ENCODE measurements at places on chromosomes 2 and 18. TPM values are rescaled to one million over a fixed set of nuclear protein-coding genes. Genes with fewer than 3 reads are reported as not detected.

Gene ZNF385B
- total RNA-seq, result 0.83 TPM

Gene SGPP2
- total RNA-seq, result 45.8 TPM

Gene HOXD13
- not detected for total RNA-seq

Gene CFAP210
- 0.49 TPM for total RNA-seq

Gene ATP6V1B1
- total RNA-seq, result 2.4 TPM

Gene SERPINB4
- total RNA-seq, result not detected

Gene ACP1
- 97.5 TPM for total RNA-seq

Gene FBXO15
- total RNA-seq, result 2.2 TPM

DNA sequence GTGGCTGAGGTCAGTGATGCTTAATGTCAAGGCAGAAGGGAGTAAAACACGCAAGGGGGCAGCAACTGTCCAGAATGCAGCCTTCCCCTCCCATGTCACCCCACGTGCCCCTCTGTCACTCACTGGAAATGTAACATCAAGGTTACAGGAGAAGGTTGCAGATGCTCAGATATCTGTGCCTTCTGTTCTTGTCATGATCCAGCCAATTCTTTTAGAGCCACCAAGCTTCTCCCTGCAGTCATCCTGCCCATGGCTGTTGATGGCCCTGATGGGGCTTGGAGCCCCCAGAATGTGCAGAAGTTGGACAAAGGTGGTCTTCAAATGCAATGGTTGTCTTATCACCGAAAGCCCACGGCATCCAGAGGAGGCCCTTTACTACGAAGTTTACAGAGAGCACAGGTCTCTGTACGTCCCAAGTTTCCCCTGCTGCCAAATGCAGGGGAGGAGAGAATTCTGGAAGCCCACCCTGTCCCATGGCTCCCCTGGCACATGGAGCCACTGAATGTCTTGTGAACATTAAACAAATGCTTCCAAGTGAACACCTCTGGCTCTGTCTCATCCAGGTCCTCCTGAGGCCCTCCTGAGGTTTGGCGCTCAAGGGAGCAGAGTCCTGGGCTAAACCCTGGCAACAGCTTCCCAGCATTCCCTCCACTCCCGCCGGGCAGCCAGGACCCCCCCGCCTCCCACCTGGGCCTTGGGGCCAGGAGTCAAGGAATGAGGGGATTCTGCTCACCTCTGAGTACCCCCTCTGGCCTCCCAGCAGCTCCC lies 4.5 kb upstream of the GPR55 start:
- DNase-seq, result no peak

DNA sequence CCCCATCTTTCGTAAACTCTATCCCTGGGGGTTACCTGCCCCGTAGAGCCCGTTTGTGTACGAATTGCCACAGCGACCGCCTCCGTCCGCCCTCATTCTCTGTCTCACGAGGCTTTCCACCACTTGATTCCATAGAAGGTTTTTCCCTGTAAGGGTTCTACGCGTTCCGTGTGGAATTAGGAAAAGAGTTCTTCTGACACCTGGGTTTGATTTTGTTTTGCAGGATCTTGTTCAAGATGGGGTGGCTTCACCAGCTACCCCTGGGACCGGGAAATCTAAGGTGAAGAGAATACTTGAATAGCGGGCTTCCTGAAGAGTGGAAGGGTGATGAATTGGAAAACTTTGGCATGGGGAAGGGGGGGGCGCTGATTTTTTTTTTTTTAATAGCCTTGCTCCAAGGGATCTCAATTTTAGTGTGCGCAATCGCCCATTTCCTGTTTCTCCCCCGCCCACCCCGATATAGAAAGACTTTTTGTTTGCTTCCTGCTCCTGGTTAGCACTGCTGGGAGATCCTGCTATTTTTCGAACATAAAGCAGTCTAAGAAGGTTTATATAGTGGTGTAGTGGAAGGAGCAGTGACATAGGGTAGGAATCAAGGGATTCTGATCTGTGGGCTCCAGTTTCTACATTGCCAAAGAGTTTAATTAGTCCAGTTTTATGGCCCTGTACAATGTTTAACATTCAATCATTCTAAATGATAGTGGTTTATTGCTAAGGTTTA lies 564 bp downstream of the GCC2 start:
- no peak for DNase-seq

DNA sequence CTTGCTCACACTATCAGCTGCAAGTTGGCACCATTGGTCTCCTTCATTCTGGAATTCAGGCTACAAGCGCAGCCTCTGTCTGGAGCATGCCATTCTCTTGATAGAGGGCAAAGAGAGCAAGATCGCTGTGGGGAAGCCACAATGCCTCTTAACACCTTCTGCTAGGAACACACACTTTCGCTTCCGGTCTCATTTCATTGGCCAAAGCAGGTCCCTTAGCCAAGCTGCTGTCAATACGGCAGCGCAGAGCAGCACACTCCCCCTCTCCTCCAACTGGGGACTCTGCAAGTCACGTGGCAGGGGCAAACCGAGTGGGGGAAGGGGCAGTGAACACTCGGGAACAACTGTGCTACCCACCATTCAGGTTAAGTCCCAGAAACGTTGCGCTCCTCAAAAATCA lies 98.1 kb downstream of the MMADHC start:
- DNase-seq, result no peak

DNA sequence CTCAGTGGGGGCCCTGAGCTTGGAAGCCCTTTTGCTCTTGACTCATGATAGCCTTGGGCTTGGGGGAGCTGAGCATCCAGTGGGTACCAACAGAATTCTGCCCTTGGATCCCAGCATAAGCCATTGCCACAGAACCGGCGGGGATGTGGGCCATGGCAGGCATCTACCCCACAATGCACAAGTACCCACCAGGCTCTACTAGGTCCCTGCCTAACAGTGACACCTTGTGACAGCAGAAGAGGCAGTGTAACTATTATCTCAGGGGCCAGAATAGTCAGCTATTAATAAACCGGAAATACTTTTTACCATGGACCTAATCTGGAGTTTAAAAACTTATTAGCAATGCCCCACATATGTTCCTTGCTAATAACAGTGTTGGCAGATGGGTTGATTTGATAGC lies 397.2 kb downstream of the TMEM182 start:
- no peak for DNase-seq

DNA sequence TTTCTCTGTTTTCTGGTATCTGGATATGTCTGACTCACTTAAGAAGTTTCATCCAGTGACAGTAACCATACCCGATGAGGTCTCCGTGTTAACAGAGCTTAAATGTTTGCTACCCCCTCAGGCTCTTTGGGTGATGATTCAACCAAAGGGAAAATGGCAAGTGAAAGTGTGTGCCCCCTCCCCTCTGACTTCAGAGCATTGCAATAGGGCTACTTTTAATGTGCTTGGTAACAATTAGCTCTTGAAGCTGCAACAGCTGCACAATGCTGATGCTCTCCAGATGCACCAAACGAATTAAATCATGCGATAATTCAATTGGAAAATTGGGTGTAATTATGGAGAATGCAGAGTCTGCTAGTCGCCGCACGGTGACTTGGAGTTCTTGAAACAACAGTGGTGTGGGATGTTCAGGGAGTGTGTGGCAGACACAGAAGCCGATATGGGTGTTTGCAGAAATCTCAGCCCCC lies 270.7 kb downstream of the ALK start:
- DNase-seq, result no peak

- DNase-seq, result no peak
Observed at GRCh38 chr2:62826141-62826540, 120.6 kb downstream of the EHBP1 start.

DNA sequence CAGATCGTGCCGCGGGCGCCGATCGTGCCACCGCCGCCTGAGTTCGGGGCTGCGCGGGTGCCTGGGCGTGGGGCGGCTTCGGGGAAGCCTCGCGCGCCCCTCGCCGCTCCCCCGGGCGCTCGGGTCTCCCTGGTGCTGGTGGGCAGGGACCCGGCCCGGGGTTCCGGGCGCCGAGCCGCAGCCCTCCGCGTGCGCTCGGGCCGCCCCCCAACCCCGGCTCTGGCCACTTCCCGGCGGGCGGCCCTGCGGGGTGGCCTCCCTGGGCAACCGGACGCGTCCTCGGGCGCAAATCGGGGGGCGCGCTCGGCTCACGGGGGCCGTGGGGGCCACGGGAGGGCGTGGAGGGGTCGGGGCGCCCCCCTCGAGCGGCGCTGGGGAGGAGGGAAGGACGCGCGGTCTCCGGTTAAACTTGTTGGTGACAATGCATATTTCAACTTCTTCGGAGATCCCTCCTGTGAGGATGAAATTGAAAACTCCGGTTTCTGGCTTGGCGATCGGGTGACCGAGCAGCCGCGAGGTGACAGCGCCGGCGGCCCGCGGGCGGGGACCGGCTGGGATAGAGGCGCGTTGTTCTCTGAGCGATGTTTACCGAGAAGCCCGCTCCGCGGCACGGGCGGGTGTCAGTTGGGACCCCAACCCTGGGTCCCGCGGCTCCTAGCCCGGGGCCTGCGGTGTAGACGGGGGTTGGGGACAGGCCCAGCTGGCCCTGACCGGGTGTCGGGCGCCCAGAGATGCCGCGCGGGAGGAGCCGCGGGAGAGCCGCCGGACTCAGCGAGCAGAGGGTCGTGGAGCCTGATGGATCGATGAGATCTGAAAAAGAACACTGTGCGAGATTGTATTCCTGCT lies 676 bp downstream of the SH3BP4 start:
- no peak for DNase-seq

- no peak for DNase-seq
Observed at GRCh38 chr2:138090330-138090729, 126.1 kb downstream of the HNMT start.

DNA sequence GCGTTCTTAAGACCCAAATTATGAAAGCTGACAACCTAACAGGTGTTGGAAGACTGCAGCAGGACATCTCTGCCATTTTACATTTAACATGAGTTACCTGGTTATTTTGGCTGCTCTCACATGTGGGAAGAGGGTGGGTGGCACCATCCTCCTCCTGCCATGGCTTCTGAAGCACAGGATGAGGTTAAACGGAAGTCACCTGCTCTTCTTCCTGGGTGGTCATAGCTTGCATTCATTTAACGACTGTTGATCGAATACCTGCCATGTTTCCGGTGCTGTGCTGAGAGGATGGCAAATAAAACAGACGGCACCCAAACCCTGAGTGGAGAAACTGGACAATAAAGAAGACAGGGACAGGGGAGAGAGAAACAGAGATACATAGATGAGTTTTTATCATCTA lies 118.0 kb downstream of the RHBDD1 start:
- DNase-seq, result no peak

DNA sequence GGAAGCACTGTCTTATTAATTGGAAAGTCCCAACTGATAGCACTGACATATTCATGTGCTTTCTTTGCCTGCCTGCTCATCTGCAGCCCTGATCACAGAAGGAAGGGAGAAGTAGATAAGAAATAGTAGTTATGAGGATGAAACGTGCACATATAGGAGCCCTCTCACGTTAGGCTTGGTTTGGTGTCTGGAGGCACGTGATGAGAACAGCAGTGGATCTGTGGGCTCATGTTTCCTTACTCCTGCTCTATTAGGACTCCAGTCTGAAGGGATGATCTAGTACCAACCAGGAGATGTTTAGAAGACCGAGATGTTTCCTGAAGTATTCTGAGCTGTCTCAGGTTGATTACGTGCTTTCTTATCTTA lies 84.9 kb downstream of the MAP4K4 start:
- no peak for DNase-seq

DNA sequence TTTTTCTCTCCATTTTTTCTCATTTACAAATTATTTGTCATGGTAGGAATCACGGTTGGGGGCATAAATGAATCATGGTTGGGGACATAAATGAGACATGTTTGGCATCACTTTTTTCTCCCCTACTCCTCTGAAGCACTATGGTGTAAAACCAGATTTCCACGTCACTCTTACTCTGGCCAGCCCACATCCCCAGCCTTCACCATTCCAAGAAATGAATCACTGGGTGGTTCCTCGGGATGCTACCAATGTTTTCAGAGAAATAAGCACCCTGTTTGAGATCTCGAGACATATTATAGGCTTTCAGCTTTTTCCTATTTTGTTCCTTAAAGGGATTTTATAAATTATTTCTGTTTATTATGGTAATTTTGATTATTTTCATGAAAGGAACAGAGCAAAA lies 155.0 kb upstream of the SLC8A1 start:
- DNase-seq, result no peak

GRCh38 chr18:77671456-77672167 lies 422.0 kb downstream of the GALR1 start:
- DNase-seq, result no peak

DNA sequence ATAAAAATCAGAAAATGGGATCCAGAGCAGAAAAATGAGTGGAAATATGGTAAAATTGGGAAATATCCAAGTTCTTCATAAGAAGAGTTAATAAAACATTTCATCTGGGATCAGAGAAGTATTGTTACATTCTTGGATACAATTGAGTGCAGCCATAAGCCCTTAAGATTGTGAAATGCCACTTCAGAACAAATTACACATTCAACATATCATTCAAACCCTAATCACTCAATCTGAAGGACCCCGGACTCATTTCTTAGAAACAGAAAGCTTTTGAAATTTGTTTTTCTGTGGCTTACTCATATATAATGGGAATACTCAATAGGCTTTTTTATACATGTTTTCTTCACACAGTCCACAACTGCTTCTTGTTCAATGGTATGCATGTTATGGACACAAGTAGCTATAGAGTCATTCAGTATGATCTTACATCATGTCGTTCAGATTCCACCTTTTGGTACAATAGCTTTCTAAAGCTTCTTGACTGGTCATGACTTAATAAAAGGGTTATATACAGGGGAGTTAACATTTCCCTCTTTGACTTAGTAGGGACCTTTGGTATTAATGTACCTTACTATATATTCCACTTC lies 39.9 kb downstream of the SCN7A start:
- DNase-seq, result no peak

GRCh38 chr2:47134386-47135090 lies 20.6 kb downstream of the STPG4 start:
- no peak for DNase-seq

DNA sequence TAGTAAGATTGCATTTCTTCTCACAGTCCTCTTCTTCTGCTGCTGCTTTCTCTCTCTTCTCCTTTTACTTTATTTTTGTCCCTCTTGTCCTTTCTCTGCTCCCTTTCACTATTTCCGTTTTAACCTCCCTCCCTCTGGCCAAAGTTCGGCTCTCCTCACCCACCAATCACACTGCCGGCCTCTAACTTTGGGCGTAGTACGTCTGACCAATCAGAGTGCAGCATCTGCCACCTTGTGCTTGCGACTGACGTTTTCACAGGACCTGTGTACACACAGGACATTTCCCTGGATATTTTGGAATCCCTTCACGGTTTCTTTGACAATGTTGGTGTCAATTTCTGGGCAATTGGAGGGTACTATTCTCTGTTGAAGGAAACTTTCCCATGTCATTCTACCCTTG lies 22.6 kb upstream of the ICOS start:
- no peak for DNase-seq

GRCh38 chr2:100938031-100939026 lies 63.8 kb upstream of the RPL31 start:
- DNase-seq, result no peak

DNA sequence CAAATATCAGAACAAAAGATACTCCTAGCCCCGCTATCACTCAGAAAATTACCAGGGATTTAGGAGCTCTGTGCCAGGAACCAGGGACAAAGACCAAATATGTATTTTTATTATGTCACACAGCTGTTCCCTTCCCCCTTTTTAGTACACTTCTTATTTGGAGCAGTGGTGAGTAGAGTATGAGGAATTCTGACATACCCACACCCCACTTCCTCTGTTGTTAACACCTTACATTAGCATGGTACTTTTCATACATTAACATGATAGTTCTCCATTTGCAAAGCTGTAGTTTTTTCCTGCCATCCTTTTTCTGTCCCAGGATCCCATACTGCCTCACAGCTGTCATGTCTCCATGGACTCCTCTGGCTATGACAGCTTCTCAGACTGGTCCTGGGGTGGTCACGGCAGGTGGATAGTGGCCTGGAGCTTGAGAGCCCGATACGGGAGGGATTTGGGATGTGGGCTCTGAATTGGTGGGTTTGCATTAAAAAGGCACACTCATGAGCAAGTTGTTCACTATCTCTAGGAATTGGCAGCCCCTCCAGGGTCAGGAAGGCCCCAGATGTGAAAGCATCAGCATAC lies 100.2 kb downstream of the SH3RF3 start:
- no peak for DNase-seq

Data from ureter (tissue), 1 donor.